ENCODE measurements at places on chromosomes 12 and 14.

- DNase-seq = no peak
These were observed 682 bp downstream of the FLRT2 start for GRCh38 chr14:85530626-85531025.

DNA sequence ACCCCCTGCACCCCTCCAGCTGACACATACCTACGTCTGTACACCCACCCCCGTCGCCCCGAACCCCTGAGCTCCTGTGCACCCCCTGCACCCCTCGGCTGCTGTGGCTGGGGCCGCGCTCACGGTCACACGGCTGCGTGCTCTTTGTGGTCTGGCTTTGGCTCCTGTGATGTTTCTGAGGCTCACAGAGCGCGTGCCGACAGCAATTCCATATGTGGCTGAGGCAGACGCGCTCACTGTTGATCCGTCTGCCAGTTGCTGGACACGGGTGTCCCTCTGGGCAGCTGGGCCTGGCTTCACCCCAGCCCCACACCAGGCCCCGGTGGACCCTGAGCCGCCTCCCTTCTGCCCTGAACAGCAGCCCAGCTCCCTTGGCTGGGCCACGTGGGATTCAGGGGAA is 46.5 kb downstream of the LRCOL1 start:
- DNase-seq = no peak

GRCh38 chr12:19771858-19772257 is 332.6 kb downstream of the AEBP2 start:
- no peak for DNase-seq

DNA sequence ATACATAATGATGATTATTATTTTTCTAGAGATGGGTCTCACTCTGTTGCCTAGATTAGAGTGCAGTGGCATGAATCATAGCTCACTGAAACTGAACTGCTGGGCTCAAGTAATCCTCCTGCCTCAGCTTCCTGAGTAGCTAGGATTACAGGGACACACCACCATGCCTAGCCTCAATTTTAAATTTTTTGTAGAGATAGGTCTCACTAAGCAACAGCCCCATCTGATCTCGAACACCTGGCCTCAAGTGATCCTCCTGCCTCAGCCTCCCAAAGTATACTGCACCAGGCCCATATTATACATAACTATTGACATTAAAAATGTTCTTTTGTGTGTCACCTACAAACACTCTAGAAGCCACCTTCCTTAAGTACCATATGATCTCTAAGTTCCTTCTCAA is 3.4 kb downstream of the TXNRD1 start:
- no peak for DNase-seq

DNA sequence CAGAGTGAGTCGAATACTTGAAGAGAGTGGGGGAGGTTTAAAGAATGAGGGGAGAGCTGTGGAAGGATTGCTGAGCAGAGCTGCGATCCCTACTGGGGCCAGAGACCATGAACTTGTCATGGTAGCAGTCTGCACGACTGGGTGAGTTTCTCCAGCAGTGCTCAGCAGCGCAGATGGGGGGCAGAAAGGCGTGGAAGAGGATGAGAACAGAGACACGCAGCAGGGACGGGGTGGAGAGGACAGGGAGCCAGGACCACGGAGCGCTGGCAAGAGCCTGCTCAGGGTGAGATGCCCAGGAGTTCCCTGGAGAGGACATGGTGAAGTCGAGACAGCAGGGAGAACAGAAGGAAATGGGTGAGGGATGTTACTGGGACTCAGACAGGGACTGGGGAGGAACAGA is 2.1 kb upstream of the AQP6 start:
- no peak for DNase-seq

DNA sequence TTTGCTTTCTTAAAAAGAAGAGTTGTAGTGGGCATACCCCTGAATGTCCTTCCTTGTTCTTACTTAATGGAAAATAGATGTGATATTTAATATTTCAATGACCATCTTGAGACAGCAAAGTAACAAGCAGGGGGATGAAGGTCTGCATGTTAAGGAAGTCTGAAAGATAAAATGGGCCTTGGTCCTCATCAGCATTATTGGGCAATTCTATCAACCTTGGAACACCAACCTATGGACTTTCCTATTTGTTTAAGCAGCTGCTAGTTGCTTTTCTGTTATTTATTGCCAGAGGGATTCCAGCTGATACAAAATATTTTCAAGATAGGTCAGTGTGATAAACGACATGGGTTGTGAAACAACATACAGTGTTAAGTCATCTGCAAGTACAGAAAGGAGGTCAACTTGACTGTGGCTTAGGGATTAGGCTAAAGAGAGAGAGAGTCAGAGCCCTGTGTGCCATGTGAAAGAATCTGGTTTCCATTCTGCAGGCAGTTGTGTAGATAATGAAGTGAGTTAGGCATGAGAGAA is 16.4 kb upstream of the A2M start:
- no peak for DNase-seq

DNA sequence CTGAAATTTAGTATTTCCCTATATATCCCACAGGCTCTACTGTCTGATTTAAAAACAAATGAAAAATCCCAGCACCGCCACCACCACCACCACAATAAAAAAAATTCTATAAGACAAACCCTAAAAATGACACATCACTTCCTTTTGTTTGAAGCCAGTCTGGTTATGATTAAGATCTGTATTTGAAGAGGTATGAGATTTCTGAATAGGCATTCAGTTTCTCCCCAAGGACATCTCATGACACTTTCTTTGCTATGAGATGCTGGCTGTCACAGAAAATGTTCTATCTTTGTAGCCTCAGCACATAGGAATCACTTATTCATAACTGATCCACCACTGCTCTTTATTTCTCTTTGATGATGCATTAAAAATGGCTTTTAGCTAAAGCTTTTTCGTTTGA is 1071.0 kb downstream of the SLC6A15 start:
- DNase-seq = no peak

- DNase-seq = no peak
These were observed 840 bp downstream of the DHRS7 start for GRCh38 chr14:60164404-60164711.

- DNase-seq = no peak
These were observed 57.0 kb downstream of the CCER1 start for GRCh38 chr12:90897986-90898385.

- no peak for DNase-seq
These were observed 11.8 kb upstream of the TUBA1C start for GRCh38 chr12:49253033-49253623.

- no peak for DNase-seq
These were observed 3.3 kb upstream of the ASCL1 start for GRCh38 chr12:102954134-102954533.

GRCh38 chr14:96811265-96811664 is 14.1 kb downstream of the VRK1 start:
- no peak for DNase-seq

GRCh38 chr12:14874882-14875281 is 10.8 kb downstream of the MGP start:
- DNase-seq = no peak

GRCh38 chr14:68357777-68358176 is 435.1 kb downstream of the ZFP36L1 start:
- DNase-seq = no peak

GRCh38 chr14:35342489-35343010 is 50.4 kb downstream of the PSMA6 start:
- DNase-seq = no peak

- DNase-seq = no peak
These were observed 2.4 kb downstream of the AREL1 start for GRCh38 chr14:74710480-74710879.

GRCh38 chr12:42570076-42570475 is 19.5 kb downstream of the PRICKLE1 start:
- no peak for DNase-seq

GRCh38 chr12:55757701-55758100 is 14.8 kb downstream of the GDF11 start:
- DNase-seq = no peak

- DNase-seq = no peak
These were observed 27.9 kb upstream of the DICER1 start for GRCh38 chr14:95185033-95185766.

DNA sequence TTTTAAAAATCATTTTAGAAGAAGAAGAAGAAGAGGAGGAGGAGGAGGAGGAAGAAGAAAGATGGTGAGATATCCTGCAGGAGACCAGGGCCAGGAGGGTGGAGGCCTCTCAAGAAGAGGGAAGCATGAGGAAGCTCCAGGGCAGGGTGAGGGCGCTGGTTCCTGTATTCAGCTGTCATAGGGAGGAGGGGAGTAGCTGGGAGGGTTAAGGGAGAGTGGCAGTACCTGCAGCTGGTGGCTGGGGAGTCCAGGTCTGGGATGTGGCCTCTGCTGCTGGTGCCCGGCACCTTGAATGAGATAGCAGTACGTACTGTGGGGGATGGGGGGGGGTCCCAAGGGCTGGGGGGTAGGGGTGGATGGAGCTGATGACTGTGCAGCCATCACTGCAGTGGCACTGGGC is 9.8 kb downstream of the RBP5 start:
- DNase-seq = no peak

GRCh38 chr14:71403656-71404055 is 496.4 kb downstream of the PCNX1 start:
- no peak for DNase-seq

GRCh38 chr14:104579507-104579906 is at the start of gene C14orf180:
C14orf180 (plus strand) TSS chr14:104579764; CDS start chr14:104586431, 6,667 bp downstream.
- DNase-seq = no peak

DNA sequence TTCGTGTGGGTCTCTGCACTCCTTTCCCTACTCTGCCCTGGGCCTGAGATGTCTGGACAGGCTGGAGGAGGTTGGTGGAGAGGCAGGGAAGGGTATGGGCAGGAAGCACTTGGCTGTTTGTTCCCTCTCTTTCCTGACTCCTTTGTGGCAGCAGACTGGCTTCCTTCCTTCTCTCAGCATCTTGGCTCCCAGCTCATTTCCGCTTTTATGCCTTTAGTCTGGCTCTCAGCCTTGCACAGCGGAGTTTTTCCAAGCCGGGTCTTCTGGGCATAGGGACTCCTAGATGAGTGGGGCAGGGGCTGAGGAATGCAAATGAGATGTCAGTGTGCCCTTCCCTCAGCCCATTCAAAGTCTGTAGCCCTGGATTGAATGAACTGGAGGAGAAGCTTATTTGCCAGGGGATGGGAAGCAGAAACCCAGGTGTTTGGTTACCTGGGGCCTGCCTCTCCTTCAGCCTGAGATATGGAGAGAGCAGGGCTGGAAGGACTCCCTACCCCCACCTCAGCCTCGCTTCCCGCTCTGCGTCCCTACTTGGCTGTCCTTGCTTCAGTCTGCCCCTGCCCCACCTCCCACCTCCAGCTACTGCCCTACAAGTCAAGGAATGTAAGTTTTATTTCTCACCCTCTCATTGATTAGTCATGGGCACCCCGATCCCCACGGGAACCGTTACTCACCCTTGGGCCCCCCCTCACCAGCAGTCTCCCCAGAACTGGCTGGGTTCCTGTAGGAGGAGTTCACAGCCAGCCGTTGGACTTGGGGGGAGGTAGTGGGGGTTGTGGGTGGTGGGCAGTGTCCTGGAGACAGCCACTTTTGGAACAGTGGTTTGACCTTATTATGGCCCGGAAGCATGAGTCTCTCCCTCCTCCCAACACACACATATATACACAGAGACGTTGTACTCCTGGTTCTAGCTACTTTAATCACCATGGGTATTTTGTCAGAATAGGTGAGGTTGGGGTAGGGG is 9.3 kb upstream of the ITGA5 start:
- DNase-seq = no peak

- DNase-seq = no peak
These were observed 32.2 kb downstream of the MIA2 start for GRCh38 chr14:39265806-39266524.

DNA sequence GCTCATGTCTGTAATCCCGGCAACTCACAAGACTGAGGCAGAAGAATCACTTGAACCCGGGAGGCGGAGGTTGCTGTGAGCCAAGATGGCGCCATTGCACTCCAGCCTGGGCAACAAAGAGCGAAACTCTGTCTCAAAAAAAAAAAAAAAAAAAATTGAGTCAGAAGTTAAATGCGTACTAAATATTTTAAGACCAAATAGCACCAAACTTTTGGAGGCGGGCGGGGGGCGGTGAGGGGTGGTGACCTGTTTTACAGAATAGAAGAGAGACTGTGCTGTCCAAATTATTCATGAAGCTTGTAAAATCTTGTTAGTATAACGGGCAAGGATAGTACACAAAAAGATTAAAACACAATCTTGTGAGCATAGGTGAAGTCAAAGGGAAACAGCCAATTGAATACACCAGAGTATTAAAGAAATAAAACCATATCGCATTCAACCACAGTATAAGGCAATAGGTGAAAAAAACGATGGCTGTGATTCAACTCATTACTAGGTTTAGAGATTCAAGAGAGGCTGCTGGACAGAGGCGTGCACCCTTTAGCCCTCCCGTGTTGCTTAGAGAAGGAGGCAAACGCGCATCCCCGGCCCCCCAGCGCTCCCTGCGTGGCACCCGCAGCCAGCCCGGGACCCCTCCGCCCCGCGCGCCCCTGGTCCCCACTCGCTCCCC is 571 bp downstream of the ZNF891 start:
- DNase-seq = no peak

- no peak for DNase-seq
These were observed 1061.8 kb upstream of the FLRT2 start for GRCh38 chr14:84468153-84468552.

DNA sequence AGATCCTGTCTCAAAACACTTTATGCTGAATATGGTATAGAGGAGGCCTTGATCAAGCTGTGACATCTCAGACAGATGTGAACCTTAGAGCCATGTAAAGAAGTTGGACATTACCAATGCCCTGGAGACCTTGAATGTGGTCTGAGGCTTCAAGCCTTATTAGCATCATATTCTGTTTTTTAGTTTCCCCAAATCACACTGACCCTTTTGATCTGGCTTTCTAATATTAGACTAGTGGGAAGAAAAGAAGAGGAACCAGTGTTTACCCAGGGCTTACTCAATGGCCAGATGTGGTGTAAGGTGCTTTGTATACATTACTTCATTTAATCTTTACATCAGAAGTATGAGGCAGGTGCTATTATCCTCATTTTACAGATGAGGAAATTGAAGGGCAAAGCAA is 10.6 kb upstream of the TBPL2 start:
- peak; percentile 3 for DNase-seq

DNA sequence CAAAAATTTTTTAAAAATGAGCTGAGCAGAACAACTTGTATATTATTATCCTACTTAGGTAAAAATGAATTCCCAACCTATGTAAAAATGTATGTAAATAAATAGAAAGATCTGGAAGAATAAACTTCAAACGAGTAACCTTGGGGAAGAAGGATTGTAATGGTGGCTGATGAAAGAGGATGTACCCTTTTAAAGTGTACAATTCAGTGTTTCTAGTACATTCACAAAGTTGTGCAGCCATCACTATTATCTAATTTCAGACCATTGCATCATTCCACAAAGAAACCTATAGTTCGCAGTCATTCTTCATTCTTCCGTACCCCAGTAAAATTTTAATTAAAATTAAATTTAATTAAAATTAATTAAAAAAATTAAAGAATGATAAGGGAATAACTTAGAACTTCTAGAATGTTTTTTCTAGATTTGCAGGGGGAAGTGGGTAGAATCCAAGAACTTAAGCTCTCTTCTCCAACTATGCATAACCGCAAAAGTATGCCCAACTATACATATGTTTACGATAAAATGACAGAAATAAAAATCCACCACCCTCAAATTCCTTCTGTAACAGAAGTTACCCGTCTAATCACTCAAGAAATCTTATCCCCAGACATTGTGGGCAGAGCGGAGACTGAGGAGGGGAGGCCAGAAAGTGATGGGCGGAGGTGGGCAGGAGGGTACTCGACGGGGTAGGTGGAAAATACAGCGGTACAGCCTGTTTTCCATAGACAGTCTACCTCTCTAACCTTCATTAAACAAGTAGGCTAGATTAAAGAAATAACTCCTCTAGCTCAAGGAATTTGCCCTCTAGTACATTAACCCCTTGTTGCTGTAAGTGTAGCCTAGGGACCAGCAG is 921 bp downstream of the DEPDC4 start:
- DNase-seq = no peak

Data from vagina (tissue), 2 donors.